ENCODE measurements at places on chromosomes 11 and 22.

- no peak for DNase-seq
These were observed 39.3 kb upstream of the TP53I11 start for GRCh38 chr11:44989831-44990566.

DNA sequence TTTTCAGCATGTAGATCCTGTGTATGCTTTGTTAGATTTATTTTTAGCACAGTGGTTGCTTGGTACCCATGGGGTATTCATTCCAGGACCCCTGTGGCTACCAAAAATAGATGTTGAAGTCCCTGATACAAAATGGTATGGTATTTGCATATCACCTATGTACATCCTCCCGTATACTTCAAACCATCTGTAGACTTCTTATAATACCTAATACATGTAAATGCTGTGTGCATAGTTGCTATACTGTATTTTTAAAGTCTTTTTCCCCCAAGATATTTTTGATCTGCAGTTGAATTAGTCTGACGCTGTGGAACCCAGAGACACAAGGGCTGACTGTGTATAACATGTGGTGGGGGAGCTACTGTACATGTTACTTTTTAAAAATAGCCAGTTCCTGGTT lies 101.1 kb downstream of the ATXN10 start:
- no peak for DNase-seq

GRCh38 chr11:71281831-71282230 lies 29.5 kb upstream of the SHANK2 start:
- no peak for DNase-seq

GRCh38 chr22:50627642-50628542 lies at the start of gene ARSA:
TSS of gene ARSA (minus strand) at chr22:50628152. CDS start at chr22:50627779, 373 bp downstream.
- peak; percentile 42 for DNase-seq

DNA sequence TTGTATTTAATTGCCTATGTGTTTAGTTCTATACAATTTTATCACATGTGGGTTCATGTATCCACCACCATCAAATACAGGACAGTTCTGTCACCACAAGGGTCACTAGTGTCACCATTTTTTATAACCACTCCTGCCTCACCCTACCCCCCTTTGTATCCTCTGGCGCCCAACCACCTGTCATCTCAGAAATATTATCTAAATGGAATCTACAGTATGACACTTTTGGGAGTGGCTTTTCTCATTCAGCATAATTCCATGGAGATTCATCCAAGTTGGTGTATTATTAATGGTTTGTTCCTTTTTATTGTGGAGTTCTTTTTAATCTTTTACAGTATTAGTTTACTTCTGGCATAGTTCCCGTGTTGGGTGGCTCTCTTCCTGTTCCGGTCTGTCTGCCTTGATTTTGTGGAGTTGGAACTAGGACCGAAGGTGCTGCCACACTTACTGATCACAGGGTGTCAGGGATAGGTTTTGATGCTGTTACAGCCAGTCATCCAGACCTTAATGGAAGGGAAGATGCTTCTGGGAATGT lies 58.5 kb downstream of the TNRC6B start:
- peak; percentile 25 for DNase-seq

DNA sequence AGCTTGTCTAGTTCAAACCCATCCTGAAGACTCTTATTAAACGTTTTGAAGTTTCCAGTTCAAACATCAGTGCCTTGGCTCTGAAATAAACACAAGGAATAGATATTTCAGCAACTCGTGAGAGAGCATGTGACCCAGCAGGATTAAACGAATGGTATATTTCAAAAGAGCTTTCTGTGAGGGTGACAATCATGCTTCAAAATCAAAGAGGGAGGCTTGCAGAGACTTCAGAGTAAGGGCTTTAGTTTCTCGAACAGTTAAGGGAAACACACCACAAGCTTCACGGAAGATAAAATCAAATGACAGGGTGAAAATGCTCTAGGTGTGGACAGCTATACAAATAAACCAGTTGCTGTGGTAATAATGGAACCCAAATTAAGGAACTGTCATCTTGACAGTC lies 1.4 kb downstream of the HPS4 start:
- no peak for DNase-seq

DNA sequence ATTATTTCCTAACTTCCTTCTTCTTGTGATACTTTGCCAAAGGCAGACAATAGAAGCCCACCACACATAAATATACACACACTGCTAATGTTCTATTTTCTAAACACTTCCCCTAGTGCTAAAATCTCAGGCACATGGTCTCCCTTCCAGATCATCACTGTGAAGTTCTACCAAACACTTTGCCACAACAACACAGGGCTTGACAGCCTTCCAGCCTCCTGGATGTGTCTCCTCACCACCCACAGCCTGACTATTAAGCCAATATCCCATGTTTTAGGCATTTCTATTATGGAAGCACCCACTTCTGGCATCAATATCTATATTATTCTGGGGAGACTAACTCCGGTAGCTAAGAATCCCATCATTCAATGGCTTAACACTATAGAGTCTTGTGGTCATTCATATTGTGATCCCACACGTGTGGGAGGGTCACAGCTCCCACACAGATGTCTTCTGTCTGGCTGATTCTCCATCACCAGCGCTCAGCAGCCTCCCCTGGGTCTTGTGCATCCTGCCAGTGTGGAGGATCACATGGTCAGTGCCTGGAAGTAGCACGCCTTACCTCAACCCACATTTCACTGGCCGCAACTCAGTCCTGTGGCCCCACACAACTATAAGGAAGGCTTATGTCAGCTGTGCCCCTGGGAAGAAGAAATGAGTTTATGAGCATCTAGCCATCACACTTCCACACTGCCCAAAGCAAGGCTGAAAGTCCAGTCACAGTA lies 29.0 kb downstream of the SPATA19 start:
- DNase-seq: no peak

DNA sequence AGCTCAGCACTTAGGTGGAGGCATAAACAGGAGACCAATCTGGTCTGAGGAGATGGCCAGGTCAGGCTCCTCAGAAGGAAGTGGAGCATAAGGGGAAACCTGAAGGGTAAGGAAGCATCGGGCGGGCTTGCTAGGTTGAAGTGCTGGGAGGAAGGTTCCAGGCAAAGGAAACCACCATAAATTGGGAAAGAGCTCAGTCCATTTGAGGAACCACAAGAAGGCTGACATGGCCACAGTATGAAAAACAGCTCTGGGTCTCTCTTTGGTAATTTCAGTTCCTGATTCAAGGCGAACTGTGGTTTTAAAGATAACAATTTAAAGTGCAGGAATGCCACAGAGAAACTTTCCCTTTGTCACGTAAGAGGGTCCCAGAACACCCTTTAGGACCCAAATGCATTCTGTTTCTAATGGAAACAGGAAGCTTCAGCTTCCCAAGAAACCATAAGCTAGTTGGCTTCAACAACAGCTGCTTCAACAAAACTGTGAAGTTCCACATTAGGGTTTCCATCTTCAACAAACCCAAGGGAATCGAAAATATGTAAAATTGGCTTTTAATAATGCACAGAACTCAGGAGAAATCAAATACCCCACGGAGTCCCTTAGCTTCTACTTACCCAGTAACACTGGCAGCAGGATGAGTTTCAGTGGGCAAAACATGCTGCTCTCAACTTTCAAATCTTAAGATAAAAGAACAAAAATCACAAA lies 10.4 kb downstream of the JAML start:
- no peak for DNase-seq

Data from A172 (cell line).